ENCODE measurements at places on chromosomes 3 and 15. TPM values are rescaled to one million over a fixed set of nuclear protein-coding genes. Genes with fewer than 3 reads are reported as not detected.

RARRES1 gene
- total RNA-seq: 568 TPM

DGKG gene
- 0.59 TPM for total RNA-seq

APPL1 gene
- total RNA-seq: 69.4 TPM

- no peaks in the 10 kb centered on the region for H3K27me3 ChIP-seq
- DNase-seq: no peak
- H3K4me3 ChIP-seq: no peak overlapping the region
- no peaks in the 10 kb centered on the region for H3K36me3 ChIP-seq
- peak overlapping the region; percentile 71 for H3K27ac ChIP-seq
Measured at GRCh38 chr3:189833996-189834395, 202.8 kb downstream of the TP63 start.

GRCh38 chr15:71776304-71776703 is 34.0 kb upstream of the NR2E3 start:
- no peaks in the 10 kb centered on the region for H3K27me3 ChIP-seq
- no peak for DNase-seq
- H3K4me3 ChIP-seq: no peak overlapping the region

DNA sequence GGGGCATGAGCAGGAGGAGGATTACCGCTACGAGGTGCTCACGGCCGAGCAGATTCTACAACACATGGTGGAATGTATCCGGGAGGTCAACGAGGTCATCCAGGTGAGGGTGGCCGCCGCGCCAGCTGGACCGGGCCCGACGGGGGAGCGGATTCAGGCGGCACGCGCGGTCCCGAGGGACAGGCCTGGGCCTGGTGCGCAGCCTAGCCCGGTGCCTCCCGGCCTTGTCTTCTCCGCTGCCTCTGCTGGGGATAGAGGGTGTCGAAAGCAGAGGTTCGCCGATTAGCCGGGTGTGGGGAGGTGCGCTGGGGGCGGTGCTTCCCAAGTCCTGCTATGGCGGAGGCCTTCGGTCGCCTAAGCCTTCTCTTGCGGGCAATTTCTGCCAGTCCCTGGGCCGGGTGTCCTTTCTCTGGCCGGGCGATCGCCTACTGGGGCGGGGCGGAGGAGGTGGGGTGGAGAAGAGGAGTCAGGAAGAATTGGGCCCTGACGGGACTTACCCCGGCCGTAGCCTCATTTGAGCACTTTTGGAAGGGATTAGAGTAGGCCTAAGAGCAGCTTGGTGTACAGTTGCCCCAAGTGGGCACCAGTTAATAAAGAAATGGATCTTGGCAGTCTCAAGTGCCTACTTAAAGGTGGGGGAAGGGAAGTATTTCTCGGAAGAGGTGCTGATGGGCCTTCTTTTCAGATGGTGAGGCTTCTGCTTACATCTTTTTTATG is 940 bp downstream of the ARIH1 start:
- peak; percentile 77 for DNase-seq
- H3K4me3 ChIP-seq: peak overlapping the region; percentile 88
- H3K27me3 ChIP-seq: no peaks in the 10 kb centered on the region
- H3K4me1 ChIP-seq: peaks cover 6% of the 10 kb centered on the region
- peak overlapping the region; percentile 100 for H3K27ac ChIP-seq

DNA sequence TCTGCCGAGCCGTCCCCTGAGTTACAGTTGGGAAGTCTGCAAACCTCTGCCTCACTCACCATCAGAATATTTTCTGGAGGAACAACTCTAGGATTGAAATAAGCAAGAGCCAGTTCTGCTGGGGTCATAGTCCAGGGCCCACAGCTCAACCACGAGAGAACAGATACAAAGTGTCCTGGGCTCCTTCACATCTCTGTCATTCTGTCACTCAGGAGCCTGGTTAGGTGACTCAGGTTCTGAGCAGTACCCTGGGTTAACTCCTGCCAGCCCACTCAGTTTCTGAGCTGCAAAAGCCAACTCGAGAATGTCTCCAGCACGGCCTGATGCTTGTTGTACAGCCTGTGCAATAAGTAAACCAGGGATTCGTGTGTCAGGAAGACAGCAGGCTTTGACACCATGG is 155.7 kb downstream of the SLCO3A1 start:
- no peaks in the 10 kb centered on the region for H3K4me1 ChIP-seq
- H3K27ac ChIP-seq: no peak overlapping the region
- no peak overlapping the region for H3K4me3 ChIP-seq

- no peaks in the 10 kb centered on the region for H3K27me3 ChIP-seq
- H3K27ac ChIP-seq: no peak overlapping the region
- no peak overlapping the region for H3K4me3 ChIP-seq
- no peak for DNase-seq
- H3K4me1 ChIP-seq: no peaks in the 10 kb centered on the region
Measured at GRCh38 chr3:195060531-195061291, 210.2 kb downstream of the XXYLT1 start.

All from breast epithelium (tissue), 4 donors.